ENCODE measurements at places on chromosomes 12 and 14.

DNA sequence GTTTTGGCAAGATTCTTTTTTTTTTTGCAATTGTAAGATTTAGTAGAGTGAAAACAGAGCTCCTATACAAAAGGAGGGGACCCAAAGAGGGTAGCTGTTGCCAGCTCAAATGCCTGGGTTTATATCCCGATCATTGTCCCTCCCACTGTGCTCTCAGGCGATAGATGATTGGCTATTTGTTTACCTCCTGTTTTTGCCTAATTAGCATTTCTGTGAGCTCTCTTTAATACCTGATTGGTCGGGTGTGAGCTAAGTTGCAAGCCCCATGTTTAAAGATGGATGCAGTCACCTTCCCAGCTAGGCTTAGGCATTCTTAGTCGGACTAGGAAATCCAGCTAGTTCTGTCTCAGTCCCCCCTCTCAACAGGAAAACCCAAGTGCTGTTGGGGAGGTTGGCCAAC, 1.9 kb downstream of the EXOC3L4 start:
- DNase-seq = no peak

- no peak for DNase-seq
Measured at GRCh38 chr12:64187794-64188193, 34.3 kb downstream of the KICS2 start.

- DNase-seq = no peak
Measured at GRCh38 chr12:53053218-53054111, 3.6 kb downstream of the TNS2 start.

- DNase-seq = no peak
Measured at GRCh38 chr12:99549651-99550050, 97.9 kb upstream of the GARIN6 start.

GRCh38 chr14:91295276-91295845, 50.9 kb upstream of the GPR68 start:
- DNase-seq = no peak

- DNase-seq = no peak
Measured at GRCh38 chr12:6852651-6853354, 853 bp downstream of the USP5 start.

GRCh38 chr12:9597365-9597764, 10.4 kb downstream of the KLRB1 start:
- no peak for DNase-seq
